ENCODE measurements at places on chromosomes 1 and 21.

GRCh38 chr1:63148825-63149645 lies 173.3 kb upstream of the FOXD3 start:
- no peak for DNase-seq

DNA sequence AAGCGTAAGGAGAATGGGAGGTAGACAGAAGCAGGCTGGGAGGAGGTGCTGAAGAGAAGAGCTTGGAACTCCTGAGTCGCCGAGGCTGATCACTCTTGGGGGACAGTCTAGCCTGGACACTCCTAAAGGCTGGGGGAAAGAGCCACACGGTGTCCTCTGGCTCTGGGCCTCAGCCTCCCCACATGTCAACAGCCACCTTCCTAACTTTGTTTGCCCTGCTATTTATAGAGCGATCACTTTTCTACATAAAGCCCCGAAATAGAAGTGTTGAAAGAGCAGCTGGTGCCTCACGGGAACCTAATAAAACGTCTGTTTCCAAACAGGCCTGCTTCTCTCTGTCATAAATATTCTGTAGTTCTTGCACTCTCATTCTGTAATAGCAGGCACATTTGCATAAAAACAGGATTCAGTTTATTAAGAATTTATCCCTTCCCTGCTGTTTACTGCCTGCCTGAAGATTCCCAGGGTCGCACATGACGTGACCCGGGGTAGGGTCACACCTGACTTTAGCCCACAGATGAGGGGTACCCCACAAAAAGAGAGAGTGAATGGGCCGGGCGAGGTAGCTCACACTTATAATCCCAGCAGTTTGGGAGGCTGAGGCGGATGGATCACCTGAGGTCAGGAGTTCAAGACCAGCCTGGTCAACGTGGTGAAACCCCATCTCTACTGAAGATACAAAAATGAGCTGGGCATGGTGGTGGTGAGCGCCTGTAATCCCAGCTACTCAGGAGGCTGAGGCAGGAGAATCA lies 212.5 kb downstream of the TOMM20 start:
- DNase-seq: no peak

- no peak for DNase-seq
These were observed 3.7 kb upstream of the PPM1J start for GRCh38 chr1:112718691-112719418.

DNA sequence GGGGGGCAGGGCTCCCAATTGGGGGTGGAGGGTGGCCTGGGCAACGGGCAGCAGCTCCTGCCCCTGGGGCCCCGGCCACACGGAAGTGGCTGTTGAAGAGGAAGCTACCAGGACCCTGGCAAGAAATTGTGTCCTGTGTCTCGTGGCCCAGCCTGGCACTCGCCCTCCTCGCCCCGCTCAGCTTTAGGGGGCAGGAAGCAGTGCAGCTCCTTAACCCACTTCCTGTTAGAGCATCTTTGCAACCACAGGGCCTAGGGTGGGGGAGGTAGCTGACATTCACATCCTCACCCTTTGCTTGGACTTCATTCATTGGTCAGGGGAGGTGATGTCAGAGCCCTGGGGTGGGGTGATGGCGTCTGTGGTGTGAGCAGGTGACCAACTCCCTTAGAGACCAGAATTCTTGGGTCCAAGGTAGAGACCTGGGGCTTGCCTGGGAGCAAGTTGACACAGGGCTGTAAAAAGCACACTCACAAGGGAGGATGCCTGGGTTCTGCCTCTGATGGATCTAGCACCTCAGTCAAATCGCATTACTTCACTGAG lies at the start of gene ARHGAP30:
Gene ARHGAP30 (minus strand): TSS at position 161 of the 540 bp plus-strand sequence. CDS start 267 bp downstream, outside the sequence.
- DNase-seq: peak; percentile 72

DNA sequence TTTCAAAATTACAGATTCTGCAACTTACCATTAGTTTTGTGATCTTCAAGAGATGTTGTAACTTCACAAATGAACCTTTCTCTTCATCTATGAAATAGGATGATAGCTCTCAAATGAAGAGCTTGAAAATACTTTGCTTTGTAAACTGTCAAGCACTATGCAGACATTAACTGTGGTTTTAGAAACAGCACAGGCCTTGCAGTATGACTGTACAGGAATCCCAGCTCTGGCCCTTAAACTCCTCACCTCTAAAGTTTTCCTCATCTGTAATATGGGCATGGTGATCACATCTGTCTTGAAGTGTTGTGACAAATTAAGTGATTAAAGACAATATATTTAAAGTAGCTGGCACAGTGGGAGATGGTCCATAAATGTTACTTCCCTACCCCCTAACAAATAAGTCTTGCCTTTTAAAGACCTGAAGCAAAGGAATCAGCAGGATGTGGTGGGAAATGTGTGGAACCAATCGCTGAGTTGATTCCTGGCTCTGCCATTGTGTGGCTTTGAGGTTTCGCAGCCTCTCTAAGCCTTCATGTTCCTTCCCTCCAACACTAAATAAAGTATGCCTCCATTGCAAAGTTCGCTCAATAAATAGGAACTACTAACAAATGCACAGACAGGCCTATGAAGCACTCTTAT lies 5.5 kb upstream of the PTP4A2 start:
- no peak for DNase-seq

GRCh38 chr1:159746666-159747065 lies 32.3 kb upstream of the CRP start:
- DNase-seq: no peak

GRCh38 chr1:55827350-55827749 lies 612.2 kb upstream of the USP24 start:
- DNase-seq: no peak

DNA sequence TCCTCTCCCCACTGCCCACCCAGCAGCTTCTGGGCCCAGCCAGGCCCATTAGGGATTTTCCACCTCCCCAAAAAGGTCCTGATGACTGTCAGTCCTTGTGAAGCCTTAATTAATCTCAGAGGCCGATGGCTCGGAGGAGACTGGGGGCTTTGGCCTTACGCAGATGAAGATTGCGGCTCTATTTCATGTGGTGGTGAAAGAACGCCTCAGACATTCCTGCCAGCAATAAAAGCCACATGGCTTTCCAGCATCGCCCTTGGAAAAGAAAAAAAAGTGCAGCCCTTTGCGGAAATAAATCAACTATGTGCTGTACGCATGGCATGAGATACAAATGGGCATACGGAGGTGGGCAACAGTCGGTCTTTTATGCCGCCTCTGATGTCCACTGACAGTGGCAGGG lies 6.6 kb upstream of the RUNX3 start:
- no peak for DNase-seq

DNA sequence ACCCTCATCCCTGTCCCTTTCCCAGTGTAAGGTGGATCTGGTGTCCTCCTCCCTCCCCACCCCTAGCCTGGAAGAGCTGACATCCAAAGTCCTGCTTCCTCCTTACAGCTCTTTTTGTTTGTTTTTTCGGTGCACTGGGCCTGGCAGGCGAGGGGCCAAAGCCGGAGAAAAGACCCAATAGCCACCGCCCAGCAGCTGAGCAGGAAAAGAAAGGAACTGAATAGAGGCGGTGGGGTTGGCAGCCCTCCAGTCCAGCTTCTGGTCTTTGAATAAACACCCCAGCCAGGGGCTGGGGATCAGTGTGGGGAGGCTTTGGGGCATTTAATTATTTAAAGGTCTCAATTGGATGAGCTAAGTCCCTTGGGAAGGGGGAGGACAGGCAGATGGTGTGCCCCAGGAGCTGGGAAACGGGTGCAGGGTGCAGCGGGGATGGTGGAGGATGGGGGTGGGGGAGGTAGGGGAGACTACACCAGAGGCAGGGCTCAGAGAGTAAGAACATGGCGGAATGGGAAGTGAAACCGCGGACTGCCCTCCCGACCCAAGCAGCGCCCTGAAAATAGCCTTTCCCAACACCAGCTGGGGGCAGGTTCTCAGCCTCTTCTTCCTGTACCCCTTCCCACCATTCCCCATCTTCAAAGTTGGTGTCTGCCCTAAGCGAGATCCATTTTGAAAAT lies 20.2 kb downstream of the BTG2 start:
- no peak for DNase-seq

DNA sequence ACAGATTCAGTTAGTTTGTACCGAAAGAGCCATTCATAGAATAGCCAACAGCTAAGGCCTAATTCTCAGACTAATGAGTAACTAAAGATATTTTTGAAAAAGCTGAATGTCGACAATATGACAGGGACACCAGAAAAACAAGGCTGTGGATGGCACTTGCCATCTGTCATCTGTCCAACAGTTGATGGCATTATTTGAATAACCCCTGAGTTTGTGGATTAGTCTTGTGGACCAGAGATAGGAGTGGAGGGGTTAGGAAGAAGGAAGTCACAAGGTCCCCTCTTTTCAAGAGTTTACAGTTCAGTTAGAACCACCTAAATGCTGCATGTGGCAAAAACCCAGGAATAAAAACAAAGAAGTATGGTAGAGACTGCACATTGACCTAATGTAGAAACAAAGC lies 356.5 kb upstream of the DUSP10 start:
- DNase-seq: no peak

DNA sequence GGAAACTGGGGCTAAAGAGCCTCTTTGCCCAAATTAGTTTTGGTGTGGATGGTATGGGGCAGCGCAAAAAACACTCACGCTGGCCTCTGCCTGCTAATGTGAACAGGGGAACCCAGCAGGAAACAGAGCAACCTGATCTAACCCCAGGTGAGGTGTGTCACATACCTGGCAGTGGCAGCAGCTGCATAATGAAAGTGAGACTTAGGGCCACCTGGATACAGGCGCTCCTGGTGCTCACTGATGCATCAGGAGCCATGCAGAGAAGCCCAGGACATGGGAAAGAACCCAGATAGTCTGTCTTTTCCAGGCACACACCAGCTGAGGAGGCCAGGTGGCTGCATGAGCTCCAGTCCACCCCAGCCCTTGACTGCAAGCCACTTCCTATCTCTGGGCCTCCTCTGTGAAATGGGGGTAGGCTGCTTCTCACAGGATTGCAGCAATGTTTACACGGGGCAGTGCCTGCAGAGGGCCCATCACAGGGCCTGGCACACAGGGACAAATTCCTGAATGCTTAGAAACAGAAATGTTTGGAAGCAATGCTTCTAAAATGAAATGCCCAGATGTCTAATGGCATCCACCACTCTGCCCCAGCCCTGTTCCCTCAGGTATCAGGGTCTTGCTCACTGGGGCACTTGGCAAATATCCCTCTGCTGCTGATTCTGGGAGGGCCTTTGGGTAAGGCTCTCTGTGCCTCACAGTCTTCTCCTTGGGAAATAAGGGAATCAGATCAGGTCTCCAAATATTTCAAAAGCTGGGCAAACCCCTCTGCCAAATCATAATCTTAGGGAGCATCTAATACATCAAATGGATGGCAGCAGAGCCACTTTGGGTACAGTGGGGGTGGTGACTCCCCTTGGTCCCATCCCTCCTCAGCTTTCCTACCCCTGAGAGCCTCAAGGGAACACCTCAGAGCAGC lies 19.9 kb downstream of the DHCR24 start:
- no peak for DNase-seq

GRCh38 chr1:100646001-100646400 lies 73.5 kb upstream of the VCAM1 start:
- no peak for DNase-seq

GRCh38 chr1:113659035-113659434 lies 100.3 kb downstream of the PHTF1 start:
- DNase-seq: no peak

- DNase-seq: no peak
These were observed 130.1 kb downstream of the ADAMTS1 start for GRCh38 chr21:26715116-26715515.

DNA sequence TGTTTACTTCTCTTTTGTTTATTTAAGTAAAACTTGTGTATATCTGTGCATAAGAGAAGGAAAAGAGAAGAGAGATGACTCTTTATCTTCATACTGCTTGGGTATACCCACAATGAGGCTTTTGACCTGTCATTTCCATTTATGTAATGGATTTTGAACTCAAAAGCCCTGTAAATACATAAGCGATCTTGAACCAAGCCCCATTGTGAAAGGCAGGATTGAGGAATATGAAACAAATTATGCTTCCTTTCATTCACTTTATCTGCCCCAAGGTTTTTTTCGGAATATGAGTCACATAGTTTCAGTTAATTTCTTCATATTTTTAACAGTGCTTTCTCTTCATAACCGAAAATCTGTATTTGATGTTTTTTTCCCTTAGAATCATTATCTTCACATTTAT lies 21.4 kb downstream of the CNST start:
- DNase-seq: no peak

DNA sequence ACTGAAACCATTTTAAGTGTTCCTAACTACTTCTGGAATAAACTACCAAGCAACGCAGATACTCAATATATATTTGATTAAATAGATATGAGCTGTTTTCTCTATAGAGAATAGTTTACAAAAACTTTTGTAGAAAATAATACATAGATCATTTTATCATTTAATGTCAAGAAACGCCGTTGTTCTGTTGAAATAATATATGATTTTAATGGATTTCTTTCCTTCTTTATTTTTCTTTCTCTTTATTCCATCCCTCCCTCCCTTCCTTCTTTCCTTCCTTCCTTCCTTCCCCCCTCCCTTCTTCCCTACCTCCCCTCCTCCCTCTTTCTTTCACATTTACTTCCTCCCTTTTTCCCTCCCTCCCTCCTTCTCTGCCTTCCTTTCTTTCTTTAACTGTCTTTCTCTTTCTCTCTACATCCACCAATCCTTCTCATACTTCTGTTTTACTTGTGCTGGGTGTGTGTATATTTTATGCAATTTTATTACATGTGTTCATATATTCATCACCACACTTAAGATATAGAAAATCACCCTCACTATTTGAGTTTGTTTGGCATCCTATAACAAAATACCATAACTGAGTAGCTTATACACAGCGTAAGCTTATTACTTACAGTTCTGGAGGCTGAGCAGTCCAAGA lies 230.9 kb upstream of the BRINP3 start:
- DNase-seq: no peak

DNA sequence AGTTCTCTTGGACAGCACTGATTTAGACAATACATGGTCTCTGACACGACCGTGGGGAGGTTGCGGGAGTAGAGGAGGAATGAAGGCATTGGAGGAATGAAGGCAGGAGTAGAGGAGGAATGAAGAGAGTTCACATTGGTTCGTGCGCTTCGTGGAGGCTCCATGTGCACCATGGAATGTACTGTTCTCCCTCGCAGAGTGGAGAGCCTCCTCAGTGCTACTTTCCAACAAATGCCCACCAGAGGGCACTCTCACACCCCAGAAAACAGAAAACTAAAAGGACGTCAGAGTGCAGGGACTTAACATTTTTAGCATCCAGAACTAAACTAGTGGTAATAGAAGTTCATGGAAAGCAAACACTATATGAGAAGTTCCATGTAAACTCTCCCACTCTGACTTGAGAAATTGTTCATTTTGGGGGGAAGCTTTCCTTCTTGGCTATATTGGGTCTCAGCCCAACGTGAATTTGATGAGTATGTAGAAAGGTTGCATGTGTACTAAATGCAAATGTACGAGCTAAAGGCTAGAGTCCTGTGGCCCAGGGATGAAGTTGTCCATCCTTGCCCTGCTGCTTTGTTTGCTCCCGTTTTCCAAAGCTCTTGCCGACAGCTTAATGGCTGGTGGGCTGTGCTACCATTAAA lies 211.6 kb downstream of the LMX1A start:
- no peak for DNase-seq
